ENCODE measurements at places on chromosomes 2 and 18.

GRCh38 chr2:195479407-195479806 is 177.6 kb upstream of the SLC39A10 start:
- DNase-seq, result no peak

DNA sequence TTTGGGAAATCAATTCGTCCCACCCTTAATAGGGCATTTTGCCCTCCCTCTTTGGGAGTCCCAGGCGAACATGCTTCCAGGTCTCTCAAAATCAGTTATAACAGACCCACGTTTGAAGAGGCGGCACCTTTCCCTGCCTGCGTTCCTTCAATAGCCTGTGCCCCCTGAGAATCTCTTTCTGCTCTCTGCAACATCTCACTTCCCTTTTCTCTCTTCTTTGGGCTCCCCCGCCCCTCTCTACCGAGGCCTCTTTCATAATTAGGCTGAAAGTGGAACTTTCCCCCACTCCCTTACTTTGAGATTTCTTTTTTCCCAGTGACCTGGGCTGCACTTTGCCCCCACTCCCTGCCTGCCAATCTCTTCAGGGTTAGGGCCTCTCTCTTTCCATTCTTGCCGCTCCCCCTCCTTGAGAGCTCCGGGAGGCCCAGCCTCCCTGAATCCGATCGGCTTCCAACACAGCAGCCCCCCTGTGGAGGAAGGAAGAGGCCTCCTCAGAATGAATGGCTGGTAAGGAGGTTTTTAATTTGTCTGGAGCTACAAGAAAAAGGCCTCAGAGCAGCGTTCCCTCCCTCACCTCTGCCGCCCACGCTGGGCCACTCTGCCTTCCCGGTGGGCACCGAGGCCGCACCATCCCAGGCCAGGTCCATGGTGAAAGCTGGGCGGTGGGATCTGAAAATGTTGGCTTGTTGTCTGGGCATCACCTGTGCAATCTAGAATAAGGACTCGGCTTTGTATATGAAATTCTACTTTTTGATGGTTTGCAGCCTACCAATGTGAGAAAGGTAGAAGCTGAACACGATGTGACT is 162.6 kb upstream of the SIX3 start:
- no peak for DNase-seq

DNA sequence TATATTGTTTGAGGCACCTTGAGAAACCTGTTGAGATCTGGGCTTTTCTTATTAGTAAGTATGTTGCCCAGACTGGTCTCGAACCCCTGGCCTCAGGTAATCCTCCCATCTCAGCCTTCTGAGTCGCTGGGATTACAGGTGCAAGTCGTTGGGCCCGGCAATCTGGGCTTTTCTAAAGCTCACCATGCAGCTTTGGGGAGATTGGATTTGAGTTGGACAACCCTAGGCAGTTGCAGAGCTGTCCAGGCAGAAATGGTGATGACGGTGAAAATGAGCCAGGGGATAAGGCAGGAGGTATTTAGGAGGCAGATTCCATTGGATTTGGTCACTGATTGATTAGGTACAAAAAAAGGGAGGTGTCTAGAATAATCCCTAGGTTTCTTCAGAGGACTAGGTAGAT is 16.2 kb downstream of the NEDD4L start:
- no peak for DNase-seq

GRCh38 chr18:53991202-53991601 is 233.3 kb downstream of the MBD2 start:
- DNase-seq, result no peak

DNA sequence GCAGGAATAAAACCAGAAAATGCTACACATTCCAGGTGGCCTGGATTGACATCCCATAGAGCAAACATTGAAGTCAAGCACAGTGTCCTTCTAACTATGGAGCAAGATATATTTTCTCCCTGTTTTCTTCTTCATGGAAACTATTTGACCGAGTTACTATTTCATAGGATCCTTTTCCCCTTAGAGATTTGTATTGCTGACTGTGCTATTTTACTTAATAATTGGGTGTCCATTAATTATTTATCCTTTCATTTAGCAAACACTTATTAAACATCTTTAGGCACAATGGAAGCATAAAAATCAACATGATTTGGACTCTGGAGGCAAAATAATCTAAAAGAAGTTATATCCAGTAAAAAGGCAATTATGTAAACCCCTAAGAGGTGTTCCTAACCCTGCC is 782.8 kb upstream of the ACVR2A start:
- DNase-seq, result no peak

DNA sequence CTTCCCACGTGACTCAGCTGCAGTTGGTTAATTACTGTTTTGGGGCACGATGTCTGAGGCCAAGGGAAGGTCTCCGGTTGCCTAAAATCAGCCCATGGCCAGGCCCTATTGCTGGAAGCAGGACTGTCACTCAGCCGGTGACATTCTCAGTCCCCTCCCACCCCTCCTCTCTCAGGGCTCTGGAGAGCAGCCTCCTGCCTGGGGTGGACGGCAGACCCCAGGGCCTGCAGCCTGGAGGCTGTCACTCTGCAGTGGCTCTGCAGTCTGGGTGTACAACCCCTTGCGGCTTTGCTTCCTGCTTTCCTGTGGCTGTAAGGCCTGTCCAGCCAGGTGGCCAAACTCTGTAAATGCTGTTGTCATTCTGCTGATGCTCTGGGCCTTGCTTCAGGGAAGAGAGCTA is 32.8 kb downstream of the ZBTB7C start:
- no peak for DNase-seq

DNA sequence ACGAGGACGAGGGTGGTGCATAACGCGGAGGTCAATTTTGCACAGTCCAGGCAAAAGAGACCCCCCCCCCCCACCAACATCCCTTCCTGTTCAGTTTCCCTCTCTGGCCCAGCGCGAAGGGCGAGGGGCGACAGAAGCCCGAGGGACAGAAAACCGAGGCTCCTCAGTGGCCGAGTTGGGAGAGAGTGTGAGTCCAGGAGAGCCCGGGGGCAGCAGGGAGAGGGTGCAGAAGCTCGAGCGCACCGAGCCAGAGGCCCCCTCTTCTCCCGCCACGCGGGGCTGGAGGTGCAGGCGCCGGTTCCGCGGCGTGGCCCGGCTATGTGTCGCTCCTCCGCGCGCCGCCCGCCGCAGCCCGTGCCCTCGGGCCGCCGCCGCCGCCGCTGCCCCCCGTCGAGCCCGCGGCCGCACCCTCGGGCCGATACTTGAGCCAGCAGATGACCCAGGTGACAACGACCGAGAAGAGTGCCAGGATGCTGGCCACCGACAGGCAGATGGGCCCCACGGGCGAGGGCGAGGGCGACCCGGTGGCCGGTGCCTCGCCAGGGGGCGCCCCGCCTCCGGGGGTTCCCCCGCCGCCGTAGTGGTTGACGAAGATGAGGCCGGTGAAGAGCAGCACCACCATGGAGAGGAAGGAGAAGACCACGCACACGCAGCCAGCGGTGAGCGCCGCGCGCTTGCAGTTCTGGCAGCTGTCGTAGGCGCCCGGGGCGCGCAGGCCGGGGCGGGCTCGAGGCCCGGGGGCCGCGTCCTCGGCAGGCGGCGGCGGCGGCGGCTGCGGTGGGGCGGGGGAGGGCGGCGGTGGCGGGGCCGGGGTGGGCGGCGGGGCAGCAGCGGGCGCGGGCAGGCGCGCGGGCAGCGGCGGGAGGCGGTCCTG is 20.2 kb upstream of the PAX3 start:
- DNase-seq, result peak; percentile 31

- no peak for DNase-seq
These were observed 22.8 kb downstream of the ASB18 start for GRCh38 chr2:236241181-236242056.

DNA sequence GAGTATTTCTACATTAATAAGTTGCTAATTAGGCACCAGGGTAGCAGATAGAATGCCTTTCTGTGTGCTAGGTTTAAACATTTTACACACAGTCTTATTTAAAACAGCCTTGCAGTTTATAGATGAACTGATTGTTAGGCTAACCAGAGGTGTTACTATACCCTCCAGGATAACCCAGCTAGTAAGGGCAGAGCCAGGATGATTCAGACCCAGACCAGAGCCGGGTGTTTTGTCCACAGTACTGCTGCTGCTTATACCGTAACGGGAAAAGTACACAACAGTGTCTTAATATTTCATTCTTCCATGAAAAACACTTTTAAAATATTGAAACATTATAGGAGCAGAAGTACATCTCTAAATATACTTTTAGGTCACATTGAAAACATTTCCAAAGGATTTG is 82.7 kb downstream of the MALT1 start:
- DNase-seq, result no peak

- DNase-seq, result no peak
These were observed 106.3 kb downstream of the RNF144A start for GRCh38 chr2:7023542-7023941.

GRCh38 chr2:17747684-17748452 is 5.7 kb downstream of the SMC6 start:
- no peak for DNase-seq

DNA sequence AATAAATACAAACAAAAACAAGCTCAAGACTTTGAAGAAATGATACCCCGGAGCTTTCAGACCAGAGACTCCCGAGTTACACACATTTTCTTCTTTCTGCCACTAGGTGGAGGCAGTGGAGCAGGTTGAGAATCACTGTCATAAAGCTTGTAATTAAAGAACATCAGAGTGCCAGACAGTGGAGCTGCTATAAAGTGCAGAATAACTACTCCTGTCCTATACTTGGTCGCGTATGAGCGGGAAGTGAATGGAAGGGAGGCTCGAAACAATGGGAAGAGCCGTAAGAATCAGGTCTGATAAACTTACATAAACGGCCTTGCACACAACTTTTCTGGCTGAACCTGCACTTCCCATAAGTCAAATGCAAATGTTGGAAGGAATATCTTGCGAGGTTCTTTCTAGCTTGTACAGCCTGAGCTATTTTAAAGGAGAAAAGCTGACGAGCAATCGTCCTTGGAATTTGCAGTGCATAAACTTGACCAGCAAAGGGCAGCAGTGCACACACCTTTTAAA is 189.0 kb downstream of the RPIA start:
- DNase-seq, result peak; percentile 23

GRCh38 chr2:131154647-131155046 is 49.5 kb downstream of the PLEKHB2 start:
- no peak for DNase-seq

DNA sequence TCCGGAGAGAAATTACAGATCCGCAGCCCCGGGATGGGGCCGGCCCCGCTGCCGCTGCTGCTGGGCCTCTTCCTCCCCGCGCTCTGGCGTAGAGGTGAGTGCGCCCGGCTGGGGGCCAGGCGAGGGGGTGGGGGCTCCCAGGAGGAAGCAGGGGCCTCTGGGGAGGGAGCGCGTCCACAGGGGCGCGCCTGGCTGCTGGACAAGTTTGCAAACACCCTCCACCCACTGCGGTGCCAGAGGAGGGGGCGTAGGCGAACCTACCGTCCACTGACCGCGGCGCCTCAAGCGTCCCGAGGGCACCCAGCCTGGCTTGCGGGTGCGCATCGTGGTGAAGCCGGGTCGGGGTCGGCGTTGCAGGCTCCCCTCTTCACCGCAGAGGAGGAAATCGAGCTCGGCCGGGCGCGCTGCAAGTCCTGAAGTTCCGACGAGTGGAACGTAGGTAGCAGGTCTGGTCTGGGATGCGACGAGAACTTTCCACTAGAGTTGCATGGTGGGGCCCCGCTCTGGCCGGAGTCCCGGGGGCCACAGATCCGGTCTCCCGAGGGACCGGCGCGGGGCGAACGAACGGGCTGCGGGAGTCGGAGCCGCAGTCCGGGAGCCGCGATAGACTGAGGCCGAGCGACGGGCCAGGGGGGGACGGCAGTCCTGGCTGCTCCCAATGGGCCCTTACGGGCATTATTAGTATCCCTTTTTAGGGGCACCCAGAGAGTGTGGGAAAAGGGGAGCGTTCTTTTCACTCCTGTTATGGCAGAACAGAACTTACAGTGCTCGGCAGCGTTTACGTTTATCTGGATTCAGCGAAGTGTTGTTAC is 502 bp downstream of the MERTK start:
- DNase-seq, result no peak

DNA sequence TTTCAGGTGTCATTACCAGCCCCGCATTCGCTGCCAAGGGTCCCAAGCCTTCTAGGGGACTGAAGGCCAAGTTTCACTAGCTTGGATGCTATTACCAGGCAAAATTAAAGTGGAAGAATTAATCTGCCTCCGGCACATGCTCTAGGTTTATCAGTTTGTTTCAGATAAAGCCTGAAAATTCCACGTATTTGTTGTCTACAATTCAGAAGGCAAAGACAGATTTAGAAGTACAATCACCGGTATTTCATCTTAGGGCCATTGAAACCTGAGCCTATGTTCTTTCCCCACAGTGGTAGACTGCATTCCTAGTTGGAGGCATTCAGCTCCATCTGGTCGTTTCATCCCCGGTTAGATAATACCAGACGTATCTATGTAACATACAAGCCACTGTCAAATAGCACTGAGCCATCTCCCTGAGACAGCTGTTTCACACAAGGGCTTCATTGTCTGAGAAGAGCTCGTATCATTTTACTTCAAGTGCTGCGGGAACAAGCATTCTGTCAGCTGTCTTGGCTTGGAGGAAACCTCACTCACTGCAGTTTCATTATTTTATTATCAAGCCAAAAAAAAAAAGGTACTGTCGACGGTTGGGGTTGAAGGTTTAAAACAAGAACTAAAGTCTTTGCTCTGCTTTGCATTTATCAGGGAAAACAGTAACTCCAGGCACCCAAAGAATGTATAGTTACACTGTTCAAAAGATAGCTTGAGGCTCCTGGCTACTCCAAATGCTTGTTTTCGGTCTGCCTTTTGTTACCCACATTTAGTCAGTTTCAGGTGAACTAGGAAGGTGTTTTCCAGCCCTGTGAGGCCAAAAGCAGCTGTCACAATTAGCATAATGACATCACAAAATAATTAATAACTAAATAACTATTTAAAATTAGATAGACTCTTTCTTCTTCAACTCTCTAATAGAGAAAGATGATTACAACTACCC is 76.7 kb downstream of the TGIF1 start:
- DNase-seq, result no peak

GRCh38 chr2:152222975-152223637 is 47.5 kb upstream of the STAM2 start:
- DNase-seq, result peak; percentile 6

DNA sequence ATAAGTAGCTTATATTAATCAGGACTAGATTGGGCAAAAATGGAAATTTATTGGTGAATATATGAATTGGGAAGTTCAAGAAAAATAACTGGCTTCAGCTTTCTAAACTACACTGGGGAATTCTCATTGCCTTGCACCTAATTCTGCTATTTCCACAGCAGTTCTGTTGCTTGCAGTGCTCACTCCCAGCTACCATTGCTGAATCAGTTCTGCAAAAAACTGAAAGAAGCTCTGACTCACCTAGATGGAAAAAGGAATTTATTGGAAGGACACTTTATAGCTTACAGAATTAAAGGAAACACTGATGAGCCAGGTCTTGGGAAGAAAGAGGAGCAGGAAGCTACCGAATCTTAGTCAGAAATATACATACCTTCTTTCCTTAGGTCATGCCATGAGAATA is 60.3 kb upstream of the ACVR1 start:
- DNase-seq, result no peak

DNA sequence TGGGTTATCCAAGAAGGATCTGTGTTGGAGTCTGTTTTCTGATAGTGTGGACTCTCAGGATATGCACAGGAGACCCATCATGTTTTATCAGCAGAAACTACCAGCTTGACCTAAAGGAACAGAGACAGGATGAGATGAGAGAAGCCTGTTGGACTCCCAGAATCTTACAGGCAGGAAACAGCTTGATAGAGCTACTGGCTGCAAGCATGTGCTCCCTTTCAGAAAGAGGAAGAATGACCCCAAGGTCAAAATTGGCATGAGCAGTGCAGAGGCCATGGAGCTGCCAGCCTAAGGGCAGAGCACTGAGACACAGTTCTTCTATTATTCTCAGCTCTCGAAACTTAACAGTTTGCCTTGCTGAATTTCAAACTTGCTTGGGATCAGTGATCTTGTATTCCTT is 135.2 kb upstream of the NFATC1 start:
- DNase-seq, result no peak

GRCh38 chr2:17416884-17417391 is 101.3 kb downstream of the RAD51AP2 start:
- DNase-seq, result no peak
